Right lobe of liver (tissue), 6 donors: ENCODE measurements at places on chromosomes 7 and 10.

DNA sequence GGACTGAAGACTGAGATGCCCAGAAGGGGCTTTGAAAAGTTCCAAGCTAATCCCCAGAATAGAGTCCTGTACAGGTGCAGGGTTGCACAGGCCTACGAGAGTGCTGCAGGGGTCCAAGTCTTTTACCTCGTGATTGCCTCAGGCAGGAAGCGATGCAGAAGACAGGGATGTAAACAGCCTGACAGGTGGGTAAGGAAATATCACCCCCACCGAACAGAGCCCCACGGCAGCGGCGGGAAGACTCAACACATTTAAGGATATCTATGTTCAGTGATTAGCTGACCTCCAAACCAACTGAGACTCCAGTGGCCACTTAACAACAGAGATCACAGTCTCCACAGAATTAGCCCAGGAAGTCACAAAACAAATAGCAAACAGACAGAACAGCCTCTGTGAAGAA lies 73.9 kb upstream of the VIPR2 start:
- H3K4me1 ChIP-seq = no peaks in the 10 kb centered on the region
- H3K36me3 ChIP-seq = no peaks in the 10 kb centered on the region
- H3K4me3 ChIP-seq = no peak overlapping the region
- no peak overlapping the region for H3K27ac ChIP-seq

DNA sequence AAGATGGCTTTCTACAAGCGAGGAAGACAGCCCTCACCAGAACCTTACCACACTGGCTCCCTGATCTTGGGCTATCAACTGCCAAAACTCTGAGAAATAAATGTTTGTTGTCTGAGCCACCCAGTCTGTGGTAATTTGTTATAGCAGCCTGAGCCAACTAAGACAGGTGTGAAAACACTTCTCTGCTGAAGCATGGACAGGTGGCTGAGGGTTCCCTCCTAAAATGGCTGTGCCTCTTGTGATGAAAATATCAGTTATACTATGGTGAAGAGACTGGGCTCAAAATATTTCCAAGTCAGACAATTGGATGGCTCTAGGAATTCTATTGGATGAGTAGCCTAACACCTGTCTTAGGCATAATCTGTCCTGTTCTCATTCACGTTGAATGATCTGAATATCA lies 78.1 kb downstream of the CDK1 start:
- no peaks in the 10 kb centered on the region for H3K27me3 ChIP-seq
- no peak overlapping the region for H3K27ac ChIP-seq
- DNase-seq = no peak
- H3K4me3 ChIP-seq = no peak overlapping the region

GRCh38 chr10:23525406-23525805 lies 86.5 kb downstream of the OTUD1 start:
- DNase-seq = no peak
- H3K27ac ChIP-seq = no peak overlapping the region
- no peak overlapping the region for H3K4me3 ChIP-seq
- H3K36me3 ChIP-seq = no peaks in the 10 kb centered on the region

- peaks cover 56% of the 10 kb centered on the region for H3K4me1 ChIP-seq
- H3K27ac ChIP-seq = no peak overlapping the region
- no peak overlapping the region for H3K4me3 ChIP-seq
- DNase-seq = no peak
- no peaks in the 10 kb centered on the region for H3K27me3 ChIP-seq
- no peaks in the 10 kb centered on the region for H3K36me3 ChIP-seq
Observed at GRCh38 chr7:150380463-150380862, 1.3 kb downstream of the ZNF775 start.

- no peaks in the 10 kb centered on the region for H3K36me3 ChIP-seq
- H3K4me3 ChIP-seq = no peak overlapping the region
- H3K27ac ChIP-seq = no peak overlapping the region
Observed at GRCh38 chr10:79367426-79368189, 20.3 kb downstream of the PPIF start.

DNA sequence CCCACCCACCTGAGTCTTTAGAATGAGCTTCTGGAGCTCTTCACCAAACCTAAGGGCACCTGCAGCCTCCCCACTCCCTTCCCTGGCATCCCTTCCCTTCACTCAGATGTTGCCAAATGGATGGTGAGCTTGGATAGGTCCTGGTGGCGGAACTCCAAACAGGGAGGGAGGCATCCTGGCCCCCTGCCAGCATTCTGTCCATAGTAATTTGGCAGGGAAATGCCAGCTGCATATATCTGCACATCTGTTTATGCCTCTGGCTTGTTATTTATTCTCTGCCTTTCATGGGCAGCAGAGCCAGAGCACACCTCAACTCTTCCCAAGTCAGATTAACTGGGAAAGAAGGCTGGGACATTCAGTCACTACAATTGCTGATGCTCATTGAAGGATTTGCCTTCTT lies 18.1 kb downstream of the KAZALD1 start:
- no peaks in the 10 kb centered on the region for H3K36me3 ChIP-seq
- no peak overlapping the region for H3K4me3 ChIP-seq
- no peaks in the 10 kb centered on the region for H3K27me3 ChIP-seq
- no peak for DNase-seq
- H3K27ac ChIP-seq = no peak overlapping the region

GRCh38 chr7:118949031-118949430 lies 724.5 kb downstream of the ANKRD7 start:
- H3K27me3 ChIP-seq = no peaks in the 10 kb centered on the region
- no peaks in the 10 kb centered on the region for H3K36me3 ChIP-seq
- no peak overlapping the region for H3K4me3 ChIP-seq
- H3K4me1 ChIP-seq = no peaks in the 10 kb centered on the region
